Ovary (tissue), 10 donors: ENCODE measurements at places on chromosomes 12 and 14. TPM values are rescaled to one million over a fixed set of nuclear protein-coding genes. Genes with fewer than 3 reads are reported as not detected.

GRCh38 chr12:19012965-19013364 is 116.6 kb upstream of the PLEKHA5 start:
- no peak overlapping the region for H3K4me3 ChIP-seq
- H3K4me1 ChIP-seq, result peaks cover 2% of the 10 kb centered on the region
- H3K27me3 ChIP-seq, result no peaks in the 10 kb centered on the region
- no peak overlapping the region for H3K27ac ChIP-seq

DNA sequence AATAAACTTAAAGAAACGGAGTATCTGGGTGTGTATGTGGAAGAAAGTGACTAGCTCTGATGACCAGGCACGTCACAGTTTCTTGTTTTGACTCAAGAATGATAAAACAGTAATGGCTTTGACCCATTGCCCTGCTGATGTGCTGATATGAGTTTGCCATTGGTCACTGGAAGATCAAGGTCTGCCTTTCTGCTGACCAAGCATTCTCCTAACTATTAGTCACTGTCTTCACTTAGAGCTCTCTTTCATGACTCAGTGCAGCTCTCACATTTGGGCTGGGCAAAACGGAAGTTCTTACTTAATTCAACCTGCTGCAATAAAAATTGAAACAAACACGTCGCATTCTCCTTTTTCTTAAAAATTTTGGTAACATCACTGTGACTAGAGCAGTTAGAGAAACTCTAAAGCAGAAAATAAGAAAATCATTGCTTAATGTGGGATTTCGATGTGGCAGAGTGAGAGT is 366.7 kb downstream of the BTG1 start:
- no peaks in the 10 kb centered on the region for H3K36me3 ChIP-seq
- no peak overlapping the region for H3K27ac ChIP-seq
- H3K4me1 ChIP-seq, result peaks cover 4% of the 10 kb centered on the region

DNA sequence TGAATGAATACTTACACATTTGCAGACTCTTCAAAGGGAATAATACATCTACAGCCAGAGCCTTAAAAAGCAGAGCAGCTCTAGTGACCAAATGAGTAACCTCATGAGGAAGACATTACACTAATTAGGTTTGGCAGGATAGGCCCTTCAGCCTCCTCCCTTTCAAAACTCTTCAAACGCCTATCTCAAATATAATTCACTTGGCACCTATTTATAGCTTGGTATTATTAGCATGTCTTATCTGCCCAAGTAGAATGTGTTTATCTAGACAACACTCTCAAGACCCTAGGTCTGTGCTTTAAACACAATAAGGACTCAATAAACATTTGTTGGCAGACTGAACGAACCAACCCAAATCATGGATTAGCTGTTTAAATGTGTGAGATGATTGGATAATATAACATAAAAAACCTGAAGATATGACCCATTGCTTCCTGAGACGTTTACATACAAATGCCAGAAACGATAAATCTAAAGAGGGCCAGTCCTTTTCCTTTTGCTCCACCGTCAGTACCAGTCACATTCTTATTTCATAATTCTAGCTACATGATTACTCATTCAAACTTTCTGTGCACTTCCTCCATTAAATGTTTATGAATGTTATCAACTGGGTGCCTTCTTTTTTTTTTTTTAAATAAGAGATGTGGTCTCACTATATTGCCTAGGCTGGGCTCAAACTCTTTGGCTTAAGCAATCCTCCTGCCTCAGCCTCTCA is 123.3 kb downstream of the CEP83 start:
- no peak for DNase-seq
- no peaks in the 10 kb centered on the region for H3K27me3 ChIP-seq
- no peak overlapping the region for H3K4me3 ChIP-seq
- no peak overlapping the region for H3K27ac ChIP-seq

DNA sequence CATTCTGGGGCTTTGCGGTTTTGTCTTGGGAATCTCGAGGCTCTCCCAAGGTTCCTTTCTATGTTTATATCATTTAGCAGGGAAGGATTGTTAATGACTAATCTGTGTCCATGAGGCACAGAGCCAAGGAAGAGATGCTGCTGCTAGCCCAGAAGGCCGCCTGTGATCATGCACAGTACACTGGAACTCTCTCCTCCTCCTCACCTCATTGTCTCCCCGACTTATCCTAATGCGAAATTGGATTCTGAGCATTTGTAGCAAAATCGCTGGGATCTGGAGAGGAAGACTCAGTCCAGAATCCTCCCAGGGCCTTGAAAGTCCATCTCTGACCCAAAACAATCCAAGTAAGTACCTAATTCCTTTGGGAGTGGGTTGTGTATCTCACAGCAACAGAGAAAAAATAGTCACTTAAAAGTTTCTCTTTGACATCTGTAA is at the start of gene NR1H4:
Gene NR1H4, plus strand, starts transcription at position 151 of the 435 bp plus-strand sequence. CDS start 19,458 bp downstream, outside the sequence.
- no peaks in the 10 kb centered on the region for H3K36me3 ChIP-seq
- H3K27me3 ChIP-seq, result no peaks in the 10 kb centered on the region
- no peak within 1 kb of the TSS for H3K4me3 ChIP-seq
- peak; percentile 76 for DNase-seq
- H3K4me1 ChIP-seq, result peaks cover 9% of the 10 kb centered on the region

DNA sequence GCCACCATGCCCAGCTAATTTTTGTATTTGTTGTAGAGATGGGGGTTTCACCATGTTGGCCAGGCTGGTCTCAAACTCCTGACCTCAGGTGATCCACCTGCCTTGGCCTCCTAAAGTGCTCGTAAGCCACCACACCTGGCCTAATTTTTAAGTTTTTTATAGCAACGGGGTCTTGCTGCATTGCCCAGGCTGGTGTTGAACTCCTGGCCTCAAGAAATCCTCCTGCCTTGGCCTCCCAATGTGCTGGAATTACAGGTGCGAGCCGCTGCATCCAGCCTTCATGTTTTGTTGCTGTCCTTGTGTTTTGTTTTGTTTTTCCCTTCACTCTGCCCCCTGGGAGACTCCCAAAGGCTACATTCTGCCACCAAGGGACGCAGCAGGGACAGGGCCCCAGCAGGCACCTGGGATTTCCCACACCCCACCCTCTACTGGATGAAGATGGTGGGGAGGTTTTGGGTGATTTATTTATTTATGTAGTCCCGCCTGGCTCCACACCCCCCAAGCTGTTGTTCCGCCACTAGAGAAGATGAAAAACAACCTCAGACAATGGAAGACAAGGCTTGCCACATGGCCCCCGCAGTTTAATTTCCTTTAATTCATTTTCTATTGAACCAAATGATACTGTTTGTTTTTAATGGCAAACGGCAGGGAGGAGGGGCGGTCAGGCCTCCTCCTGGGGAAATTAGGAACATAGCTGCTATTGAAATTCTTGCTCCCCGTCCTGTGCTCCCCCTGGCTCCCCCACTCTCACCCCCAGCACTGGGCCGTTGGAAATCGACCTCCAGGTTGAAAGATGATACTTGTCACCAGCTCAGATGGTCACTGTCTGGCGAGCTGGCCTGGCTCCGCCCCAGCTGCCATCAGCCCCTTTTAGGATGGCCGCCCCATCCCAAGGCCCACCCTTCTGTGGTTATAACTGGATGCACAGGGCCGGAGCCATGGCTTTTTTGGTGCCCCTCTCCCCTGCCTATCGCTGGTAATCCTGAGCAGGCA is 70.3 kb downstream of the RNFT2 start:
- no peak for DNase-seq
- no peaks in the 10 kb centered on the region for H3K27me3 ChIP-seq
- H3K4me3 ChIP-seq, result no peak overlapping the region
- no peak overlapping the region for H3K27ac ChIP-seq

DNA sequence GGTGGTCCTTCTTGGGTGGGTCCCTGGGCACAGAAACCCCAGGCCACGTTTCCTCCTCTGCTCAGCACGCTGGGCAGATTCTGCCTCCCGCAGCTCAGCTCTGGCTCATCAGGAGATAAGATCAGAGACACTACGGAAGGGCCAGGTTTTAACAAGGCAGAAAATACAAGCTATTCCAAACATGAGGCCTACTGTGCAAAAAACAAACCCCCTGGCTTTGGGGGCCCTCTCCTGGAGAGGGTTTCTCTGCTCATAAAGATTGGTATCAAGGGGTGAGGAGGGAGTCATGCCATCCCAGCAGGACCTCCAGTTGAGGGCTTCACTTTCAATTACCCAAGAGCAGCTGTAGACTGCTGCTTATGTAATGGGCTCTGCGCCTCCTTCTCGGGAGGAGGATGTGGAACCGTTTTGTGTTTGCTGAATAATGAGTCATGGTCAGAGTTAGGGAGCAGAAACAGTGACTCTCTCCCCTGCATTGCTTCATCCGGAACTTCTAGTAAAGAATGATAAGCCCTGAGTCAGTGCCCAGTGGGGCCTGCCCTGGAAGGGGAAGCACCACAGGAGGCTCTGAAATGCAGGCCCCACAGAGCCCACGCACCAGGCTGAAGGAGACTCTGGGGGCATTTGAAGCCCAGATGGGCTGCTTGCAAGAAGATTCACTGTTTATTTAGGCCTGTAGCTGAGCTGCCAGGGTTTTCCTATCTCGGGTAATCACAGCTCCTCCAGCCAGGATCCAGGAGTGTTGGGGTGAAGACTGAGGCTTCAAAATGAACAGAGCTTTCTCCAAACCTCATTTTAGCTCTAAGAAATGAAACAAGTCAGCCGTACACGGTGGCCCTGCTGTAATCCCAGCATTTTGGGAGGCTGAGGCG is 79.3 kb downstream of the SSPN start:
- no peaks in the 10 kb centered on the region for H3K27me3 ChIP-seq
- peak; percentile 92 for DNase-seq
- H3K27ac ChIP-seq, result peak overlapping the region; percentile 30
- no peaks in the 10 kb centered on the region for H3K36me3 ChIP-seq
- peaks cover 19% of the 10 kb centered on the region for H3K4me1 ChIP-seq

DNA sequence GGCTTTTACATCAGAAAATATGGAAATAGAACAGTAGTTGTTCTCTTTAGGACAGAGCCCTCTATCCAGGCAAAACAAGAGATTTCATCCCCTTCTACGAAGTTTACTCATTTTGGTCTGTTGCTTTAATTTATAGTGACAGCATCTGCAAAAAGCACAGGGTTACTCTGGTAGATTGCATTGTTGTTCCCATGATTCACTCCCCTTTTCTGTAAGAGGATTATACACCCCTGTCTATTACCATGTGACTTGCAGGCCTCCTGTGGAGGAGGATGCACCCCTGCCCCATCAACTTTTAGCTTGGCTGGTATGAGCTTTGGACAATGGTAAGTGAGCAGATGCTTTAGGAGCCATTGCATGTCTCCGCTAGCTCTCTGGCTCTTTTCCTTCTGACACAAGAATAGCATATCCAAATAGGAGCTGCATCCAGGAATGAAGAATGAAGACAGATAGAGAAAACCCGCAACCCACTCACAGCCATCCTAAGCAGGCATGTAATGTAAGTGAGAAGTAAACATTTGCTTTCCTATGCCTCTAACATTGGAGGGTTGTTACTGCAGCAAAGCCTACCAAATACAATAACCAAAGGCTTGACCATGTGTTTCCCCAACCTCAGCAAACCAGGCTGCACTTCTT is 304.2 kb downstream of the AKAP6 start:
- no peak overlapping the region for H3K27ac ChIP-seq
- no peaks in the 10 kb centered on the region for H3K4me1 ChIP-seq
- no peaks in the 10 kb centered on the region for H3K27me3 ChIP-seq
- no peak overlapping the region for H3K4me3 ChIP-seq
- no peaks in the 10 kb centered on the region for H3K36me3 ChIP-seq
- no peak for DNase-seq

- H3K4me1 ChIP-seq, result no peaks in the 10 kb centered on the region
- no peak for DNase-seq
- H3K36me3 ChIP-seq, result no peaks in the 10 kb centered on the region
- no peak overlapping the region for H3K4me3 ChIP-seq
- H3K27ac ChIP-seq, result no peak overlapping the region
Measured at GRCh38 chr12:108349278-108349688, 10.2 kb upstream of the CMKLR1 start.

DNA sequence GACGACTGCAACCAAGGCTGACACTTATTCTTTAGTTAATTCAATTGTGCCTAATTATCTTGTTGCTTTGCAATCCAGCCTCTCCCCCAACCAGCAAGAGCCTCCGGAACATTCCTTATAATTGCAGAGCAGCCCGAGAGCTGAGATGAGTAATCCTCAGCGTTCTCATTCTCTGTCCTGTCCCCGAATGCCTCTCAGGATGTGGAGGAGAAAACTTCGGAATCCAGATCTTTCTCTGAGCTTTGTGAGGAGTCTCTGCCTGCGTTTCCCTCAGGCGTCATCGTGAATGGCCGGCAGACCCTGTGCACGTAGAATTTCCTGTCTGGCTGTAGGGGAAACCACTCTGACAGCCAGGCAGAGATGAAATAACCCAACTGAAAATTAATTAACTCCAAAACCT is 160.5 kb upstream of the DIO3 start:
- H3K4me3 ChIP-seq, result no peak overlapping the region
- H3K4me1 ChIP-seq, result peaks cover 12% of the 10 kb centered on the region
- DNase-seq, result no peak
- no peaks in the 10 kb centered on the region for H3K27me3 ChIP-seq
- no peaks in the 10 kb centered on the region for H3K36me3 ChIP-seq
- H3K27ac ChIP-seq, result peak overlapping the region; percentile 46

- no peak overlapping the region for H3K27ac ChIP-seq
- no peaks in the 10 kb centered on the region for H3K4me1 ChIP-seq
- no peaks in the 10 kb centered on the region for H3K27me3 ChIP-seq
- DNase-seq, result no peak
- no peak overlapping the region for H3K4me3 ChIP-seq
Measured at GRCh38 chr14:78355109-78355508, 184.9 kb downstream of the NRXN3 start.

- no peaks in the 10 kb centered on the region for H3K36me3 ChIP-seq
- DNase-seq, result no peak
- no peak overlapping the region for H3K27ac ChIP-seq
- H3K4me1 ChIP-seq, result peaks cover 15% of the 10 kb centered on the region
Measured at GRCh38 chr14:103641161-103641560, 12.2 kb downstream of the KLC1 start.

GRCh38 chr12:125296701-125297100 is 231.5 kb downstream of the AACS start:
- no peak for DNase-seq
- no peaks in the 10 kb centered on the region for H3K36me3 ChIP-seq
- no peaks in the 10 kb centered on the region for H3K27me3 ChIP-seq
- H3K4me3 ChIP-seq, result no peak overlapping the region
- H3K4me1 ChIP-seq, result no peaks in the 10 kb centered on the region

GRCh38 chr12:92551853-92552397 is 150.9 kb upstream of the PLEKHG7 start:
- no peak overlapping the region for H3K27ac ChIP-seq
- DNase-seq, result no peak
- no peak overlapping the region for H3K4me3 ChIP-seq
- no peaks in the 10 kb centered on the region for H3K4me1 ChIP-seq
- H3K27me3 ChIP-seq, result no peaks in the 10 kb centered on the region

SRRM4 gene
- total RNA-seq, result not detected

C2CD5 gene
- total RNA-seq, result 40.0 TPM

BEGAIN gene
- total RNA-seq, result 5.4 TPM

PLEK2 gene
- 2.8 TPM for total RNA-seq

VSIG10 gene
- total RNA-seq, result 24.7 TPM
